ENCODE measurements at places on chromosomes 13 and 19.

DNA sequence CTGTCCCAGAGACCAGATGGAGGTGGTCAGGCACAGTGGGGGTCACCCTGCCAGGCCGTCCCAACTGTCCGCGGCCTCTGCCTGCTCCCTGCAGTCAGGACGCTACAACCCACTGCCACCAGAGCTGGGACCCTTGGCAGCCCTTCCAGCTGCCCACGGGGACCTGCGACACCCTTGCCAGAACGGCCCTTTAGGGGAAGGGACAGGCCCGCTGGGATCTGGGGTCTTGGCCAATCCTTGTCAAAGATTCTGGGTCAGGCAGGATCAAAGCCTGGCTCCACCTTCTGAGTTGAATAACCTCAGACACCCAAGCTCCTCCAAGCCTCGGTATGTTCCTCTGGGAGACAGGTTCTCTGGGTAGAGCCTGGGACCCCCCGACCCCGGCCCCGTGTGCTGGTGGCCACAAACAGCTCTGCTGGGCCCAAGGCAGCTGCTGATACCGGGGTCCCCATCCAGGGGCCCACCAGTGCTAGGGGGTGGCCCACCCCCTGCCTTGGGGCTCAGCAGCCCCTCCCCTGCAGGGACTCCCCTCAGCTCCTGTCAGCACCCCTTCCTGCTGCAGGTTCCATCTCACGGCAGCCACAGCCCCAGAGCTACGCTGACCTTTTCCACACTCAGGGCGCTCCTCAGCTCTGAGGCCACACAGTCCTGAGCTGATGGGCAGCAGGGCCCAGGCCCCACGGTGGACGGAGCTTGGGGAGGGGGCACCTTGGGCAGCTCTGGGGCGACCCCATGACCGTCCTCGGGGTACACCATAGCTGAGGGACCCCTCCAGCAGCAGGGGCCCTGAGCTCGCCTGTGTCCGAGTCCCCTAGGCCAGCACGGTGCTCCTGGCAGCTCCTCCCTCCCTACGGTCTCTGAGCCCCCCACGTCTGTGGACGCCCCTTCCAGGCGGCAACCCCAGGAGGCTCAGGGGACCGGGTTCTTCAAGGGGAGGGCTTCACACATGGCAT lies 18.4 kb downstream of the SBNO2 start:
- DNase-seq: no peak

GRCh38 chr19:35337097-35337983 lies 8.4 kb downstream of the CD22 start:
- no peak for DNase-seq

DNA sequence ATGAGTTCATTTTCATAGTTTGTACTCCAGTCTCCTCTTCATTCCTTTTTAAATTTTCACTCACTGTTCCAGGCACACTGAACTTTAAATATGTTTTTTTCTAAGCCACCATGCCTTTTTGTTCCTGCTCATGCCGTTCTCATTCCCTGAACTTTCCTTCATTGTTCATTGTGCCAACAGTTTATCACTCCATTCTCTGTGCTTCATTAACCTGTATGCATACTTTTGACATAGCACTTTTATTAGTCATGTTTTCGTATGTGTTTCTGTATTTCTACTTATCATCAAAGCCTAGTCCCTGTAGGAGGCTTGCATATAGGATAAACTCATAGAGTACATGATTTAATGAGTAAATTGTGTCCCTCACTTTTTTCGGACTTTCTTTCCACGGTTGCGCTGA lies 65.3 kb downstream of the PCDH20 start:
- no peak for DNase-seq

- DNase-seq: peak; percentile 83
These were observed 406 bp upstream of the NUMBL start for GRCh38 chr19:40690693-40691420.

- no peak for DNase-seq
These were observed 7.8 kb upstream of the TINCR start for GRCh38 chr19:5575590-5575989.

- no peak for DNase-seq
These were observed 38.4 kb upstream of the VSTM2B start for GRCh38 chr19:29487432-29487831.

GRCh38 chr13:112889351-112890290 lies 79.4 kb upstream of the MCF2L start:
- DNase-seq: no peak

DNA sequence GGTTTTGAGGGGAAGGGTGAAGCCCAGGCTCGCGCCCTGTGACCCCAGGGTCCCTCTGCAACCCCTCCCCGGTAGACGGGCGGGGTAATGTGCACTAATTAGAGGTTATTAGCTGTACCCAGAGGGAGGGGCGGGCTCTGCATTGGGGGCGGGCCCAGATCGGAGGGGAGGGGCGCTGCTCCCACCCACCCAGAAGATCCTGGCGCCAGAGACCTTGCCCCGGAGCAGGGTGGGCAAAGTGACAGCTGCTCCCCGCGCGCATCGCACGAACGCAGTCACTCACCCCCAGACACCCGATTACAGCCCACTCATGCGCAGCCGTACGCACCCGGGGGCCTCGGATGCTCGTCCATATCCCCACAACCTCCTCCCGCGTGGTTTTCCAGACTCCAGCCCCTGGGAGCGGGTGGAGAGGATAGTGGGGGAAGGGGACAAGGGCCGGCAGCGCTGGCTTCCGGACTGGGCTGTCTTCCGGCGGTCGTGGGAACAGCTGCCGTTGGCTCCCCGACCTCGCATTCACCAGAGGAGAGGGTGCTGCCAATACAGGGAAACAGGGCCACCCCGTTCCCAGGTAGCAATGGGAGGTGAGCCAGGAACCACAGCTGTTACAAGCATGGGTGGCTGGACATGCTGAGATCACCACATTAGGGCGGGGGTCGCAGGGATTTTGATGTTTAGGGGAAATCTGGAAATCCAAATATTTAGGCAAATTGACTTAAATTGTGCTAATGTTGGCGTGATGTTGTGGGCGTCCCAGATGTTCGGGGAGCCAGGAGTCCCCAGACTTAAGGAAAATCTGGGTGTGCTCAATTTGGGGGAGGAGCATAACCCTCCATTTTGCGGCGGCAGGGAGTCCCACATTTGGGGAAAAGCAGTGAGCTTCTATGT lies 2.9 kb upstream of the HOOK2 start:
- no peak for DNase-seq

DNA sequence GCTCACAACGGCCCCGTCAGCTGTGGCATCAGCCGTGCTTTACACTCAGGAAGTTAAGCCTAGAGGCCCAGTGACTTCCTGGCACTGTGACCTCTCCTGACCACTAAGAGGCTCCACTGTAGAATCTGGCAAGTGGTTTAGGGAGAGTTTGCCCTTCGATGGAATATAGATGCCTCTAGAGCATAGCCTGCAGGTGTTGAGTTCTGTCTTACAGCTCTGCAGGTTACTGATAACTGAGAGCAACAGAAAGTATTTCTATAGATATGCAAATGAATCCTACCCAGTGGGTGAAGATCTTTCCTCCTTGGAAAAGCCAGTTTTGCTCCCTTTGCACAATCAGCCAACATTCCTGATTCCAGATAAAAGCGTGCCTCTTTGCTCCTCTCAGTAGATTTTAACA lies 35.8 kb downstream of the ATP12A start:
- no peak for DNase-seq

DNA sequence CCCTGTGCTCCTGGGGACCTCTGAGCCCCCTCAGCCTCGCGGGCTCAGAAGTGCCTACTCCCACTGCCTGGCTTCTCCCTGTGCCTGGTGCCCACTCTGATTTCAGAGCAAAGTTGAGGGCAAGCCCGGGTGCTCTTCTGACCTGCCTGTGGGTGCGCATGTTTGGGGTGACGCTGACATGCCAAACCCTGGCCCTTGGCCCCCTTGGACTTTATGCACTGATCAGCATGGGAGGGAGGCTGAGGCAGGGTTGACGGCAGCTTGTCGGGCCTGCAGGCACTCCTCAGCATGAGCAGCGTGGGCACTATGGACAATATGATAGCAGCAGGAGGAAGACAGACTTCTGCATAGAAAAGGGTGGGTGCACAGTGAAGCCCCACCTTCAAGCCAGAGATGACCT lies 279.3 kb upstream of the KLF12 start:
- no peak for DNase-seq

GRCh38 chr13:48009284-48009683 lies 8.2 kb upstream of the SUCLA2 start:
- DNase-seq: no peak

DNA sequence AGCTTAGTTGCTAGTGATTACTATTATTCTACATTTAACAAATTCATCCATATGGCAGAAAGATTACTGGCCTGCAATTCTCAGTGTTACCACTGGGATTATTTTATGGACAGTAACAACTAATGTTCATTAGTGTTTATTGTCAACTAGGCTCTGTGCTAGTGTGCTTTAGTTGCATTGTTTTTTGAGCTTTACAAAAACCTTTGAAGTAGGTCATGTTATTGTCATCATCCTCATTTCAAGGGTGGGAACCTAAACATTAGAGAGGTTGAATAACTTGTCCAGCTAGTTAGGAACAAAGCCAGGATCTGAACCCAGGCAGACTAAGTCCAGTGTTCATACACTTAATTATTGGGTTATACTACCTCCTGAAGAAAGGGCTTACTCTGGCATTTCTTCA lies 27.8 kb upstream of the TDRD3 start:
- DNase-seq: no peak

DNA sequence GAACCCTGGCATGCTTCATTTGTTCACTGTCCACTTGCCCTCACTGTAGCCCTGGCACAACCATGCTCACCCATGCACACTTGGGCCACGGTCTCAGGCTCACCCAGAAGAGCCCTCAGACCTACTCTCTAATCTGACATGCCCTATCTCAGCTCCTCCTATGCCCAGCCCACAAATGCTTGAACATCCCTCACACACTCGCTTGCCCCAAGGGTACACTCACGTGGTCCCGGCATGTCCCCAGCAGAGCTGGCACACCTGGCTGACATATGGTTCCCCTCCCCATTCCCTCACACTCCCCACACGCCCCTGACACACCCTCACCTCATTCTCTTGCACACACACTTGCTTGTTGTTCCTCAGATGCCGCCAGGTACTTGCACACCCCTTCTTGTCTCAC lies 55.7 kb downstream of the MAP4K1 start:
- DNase-seq: no peak

GRCh38 chr13:94711561-94712286 lies 621 bp downstream of the SOX21 start:
- DNase-seq: no peak

DNA sequence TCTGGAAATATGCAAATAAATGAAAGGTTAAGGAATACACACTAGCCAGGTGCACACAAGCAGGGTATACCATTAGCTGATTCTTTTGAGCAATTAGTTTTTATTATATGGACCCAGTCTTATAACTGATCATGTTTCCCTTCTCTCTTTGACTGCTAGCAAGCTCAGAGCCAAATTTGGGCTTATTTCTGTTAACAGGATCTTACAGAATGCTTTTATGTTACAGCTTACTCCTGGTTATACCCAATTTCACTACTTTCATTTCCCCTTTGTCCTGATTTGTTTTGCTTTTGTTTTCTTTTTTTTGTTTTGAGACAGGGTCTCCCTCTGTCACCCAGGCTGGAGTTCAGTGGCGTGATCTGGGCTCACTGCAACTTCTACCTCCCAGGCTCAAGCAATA lies 12.9 kb upstream of the TPT1 start:
- DNase-seq: no peak

DNA sequence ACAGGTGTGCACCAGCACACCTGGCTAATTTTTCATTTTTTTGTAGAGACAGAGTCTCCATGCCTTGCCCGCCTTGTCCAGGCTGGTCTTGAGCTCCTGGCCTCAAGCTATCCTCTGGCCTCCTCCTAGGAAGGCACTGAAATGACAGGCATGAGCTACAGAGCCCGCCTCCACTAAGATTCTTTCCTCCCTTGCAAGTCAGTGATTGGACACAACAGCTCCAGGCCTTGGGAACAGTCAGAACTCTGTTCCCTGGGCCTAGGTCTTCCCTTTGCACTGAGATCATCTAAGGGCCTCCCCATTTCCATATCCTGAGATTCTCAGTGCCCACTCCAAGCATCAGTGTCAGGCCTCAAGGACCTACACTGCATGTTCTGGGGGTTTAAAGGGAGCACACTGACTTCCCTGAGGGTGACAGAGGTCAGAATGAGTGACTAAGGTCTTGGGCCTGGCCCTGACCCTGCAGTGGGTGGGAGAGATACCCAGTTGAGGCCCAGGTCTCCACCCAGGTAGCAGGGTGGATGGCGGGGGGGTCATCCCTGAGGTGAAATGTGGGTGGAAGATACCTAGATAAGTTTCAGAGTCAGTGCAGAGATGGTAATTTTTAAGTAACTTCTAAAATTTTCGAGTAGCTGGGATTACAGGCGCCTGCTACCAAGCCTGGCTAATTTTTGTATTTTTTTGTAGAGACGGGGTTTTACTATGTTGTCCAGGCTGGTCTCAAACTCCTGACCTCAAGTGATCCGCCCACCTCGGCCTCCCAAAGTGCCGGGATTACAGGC lies 17.3 kb upstream of the ERCC1 start:
- no peak for DNase-seq

DNA sequence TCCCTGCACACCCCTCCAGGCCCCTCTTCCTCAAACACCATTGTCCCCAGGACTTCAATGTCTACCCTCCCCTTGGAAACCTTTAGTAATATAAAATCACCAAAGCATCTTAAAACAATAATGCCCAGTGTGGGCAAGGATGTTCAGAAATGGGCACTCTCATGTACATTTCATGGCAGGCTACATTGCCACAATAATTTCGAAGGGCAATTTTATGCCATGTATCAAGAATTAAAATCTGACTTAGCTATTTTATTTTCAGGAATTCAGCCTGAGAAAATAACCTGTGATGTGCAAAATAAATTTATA lies 35.8 kb upstream of the IGSF23 start:
- DNase-seq: no peak

DNA sequence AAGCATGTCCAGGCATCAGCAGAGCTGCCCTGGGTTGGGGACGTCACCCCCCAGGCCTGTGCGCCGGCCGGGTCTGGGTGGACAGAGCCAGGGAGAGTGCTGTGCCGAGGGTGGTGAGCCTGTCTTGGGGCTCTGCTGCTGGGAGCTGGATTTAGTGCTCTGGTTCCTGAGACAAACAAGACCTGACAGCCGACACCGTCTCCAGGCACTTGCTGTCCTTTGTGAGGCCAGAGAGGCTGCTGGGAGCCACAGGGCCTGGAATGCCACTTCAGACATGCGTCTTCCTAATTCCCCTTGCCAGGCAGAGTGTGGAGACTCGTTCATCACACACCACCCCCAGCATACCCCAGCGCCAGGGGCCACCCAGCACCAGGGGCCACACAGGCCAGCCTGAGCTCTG lies 165.8 kb downstream of the KDM4B start:
- no peak for DNase-seq

DNA sequence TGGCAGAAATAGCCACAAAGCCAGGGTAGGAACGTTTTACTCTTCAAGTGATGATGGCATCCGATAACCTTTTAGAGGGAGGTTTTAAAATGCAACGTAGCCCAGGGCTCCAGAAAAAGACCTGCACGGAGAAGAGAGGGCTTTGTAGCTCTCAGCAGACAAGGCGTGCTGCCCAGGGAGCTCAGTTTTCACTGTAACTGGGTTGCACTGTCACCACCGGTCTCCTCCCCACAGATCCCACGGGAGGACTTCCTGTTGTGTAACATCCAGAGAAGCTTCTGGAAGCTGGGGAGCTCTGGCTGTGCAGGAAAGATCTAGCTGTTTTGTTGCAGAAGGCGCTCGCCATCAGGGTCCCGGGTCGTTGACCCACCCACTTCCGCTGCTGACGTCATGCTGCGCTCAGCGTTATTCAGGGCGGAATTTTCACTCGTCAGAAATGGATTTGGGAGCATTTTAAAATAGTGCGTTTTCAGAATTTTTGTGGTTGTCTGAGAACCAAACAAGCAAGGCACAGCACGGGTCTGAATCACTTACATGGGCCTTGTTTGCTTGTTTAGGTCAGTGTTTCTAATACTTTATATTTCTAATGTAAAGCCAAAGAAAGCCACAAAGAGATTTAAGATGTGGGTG lies 50.8 kb downstream of the ATP11A start:
- DNase-seq: no peak

Measured in activated T-helper 1 cell treated with anti-CD3 and anti-CD28 coated beads, Interleukin-2, amount 50 U/mL, for 16 hours (primary cell).